ENCODE measurements at places on chromosomes 7 and 10.

- DNase-seq, result no peak
Observed at GRCh38 chr7:147984265-147984664, 606.3 kb upstream of the C7orf33 start.

DNA sequence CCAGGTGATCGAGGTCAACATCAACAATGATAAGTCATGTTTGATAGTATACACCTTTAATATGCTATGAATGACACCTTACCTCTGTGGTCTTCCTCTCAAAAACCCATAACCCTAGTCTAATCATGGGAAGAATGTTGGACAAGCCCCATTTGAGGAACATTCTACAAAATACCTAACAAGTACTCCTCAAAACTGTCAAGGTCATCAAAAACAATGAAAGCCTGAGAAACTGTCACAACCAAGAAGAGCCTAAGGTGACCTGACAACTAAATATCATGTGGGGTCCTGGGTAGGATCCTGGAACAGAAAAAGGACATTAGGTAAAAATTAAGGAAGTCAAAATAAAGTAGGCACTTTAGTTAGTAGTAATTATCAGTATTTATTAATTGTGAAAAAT, 5.9 kb upstream of the NUDCD3 start:
- DNase-seq, result no peak

DNA sequence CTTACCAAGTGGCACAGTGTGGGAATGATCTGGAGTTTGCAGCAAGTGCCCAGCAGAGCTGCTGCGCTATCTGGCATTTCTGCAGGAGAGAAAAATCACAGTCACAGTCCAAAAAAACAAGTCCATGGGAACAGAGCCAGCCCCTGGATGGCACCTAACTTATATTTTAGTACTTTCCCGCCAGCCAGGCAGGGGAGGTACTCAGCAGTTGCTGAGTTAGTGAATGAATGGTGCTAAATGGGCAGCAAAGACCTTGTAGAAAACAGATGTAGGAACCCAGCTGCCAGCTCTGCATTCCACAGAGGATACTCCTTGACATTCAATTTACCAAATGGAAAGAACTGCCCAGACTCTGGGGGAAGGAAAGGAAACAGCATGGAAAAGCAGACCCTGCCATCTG, 54.5 kb downstream of the GSDME start:
- no peak for DNase-seq

- no peak for DNase-seq
Observed at GRCh38 chr7:124783271-124783670, 17.7 kb upstream of the GPR37 start.

GRCh38 chr7:80054356-80054755, 80.3 kb upstream of the GNAI1 start:
- no peak for DNase-seq

DNA sequence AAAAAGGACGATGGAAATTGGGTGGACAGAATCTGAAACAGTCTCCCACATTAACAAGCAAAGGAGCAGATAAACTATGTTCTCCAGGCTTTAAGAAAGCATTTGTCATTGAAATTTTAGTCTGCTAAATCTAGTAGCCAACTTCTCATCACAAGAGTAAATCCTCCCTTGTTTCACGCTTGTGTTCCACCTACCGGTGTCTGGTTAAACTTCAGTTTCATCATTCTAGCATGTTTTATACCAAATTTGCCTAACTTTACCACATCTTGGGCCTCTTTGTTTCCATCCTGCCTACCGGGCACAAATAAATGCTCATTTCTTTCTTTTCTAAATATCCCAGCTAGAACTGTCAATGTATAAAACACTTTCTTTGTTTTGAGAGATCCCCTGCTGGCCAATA, 5.8 kb downstream of the LIPA start:
- DNase-seq, result no peak

- DNase-seq, result no peak
Observed at GRCh38 chr10:22674573-22674930, 39.8 kb downstream of the PIP4K2A start.

GRCh38 chr10:101725296-101726114, 30.5 kb upstream of the FBXW4 start:
- DNase-seq, result no peak

DNA sequence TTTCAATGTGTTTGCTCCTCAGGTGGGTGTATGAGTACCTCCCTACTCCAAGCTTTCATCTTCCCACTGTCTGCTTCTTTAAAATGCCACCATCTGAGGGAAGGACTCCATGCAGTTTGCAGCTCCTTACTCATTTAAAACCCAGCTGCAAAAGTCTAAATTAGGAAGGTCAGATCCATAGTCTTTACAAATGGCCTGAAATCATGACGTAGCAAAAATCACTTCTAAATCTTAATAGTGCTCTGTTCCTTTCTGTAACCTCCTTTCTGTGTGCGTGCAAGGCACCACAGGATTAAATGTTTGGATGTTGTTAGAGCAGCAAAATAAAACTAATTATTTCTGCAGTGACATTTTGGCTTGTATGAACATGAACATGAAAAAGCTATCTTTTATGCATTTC, 366.9 kb upstream of the IGFBP3 start:
- no peak for DNase-seq

DNA sequence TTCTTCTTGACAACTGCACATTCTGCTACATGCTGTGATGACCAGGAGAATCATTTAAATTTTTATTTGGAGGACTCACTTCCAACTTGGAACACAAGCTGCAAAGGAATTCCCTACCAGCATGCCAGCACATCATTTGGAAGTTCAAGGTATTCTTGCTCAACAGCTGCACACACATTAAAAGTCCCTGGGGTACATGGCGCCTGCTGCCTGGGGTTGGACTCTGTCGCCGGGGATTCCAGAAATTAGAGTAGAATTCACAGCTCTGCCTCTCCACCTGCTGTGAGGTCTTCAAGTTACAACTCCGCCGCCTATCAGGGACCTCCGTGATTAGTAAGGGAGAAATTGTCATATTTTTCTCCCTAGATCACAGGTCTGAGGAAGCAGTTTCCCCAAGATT, 1.1 kb downstream of the ZNF32 start:
- DNase-seq, result no peak

- DNase-seq, result no peak
Observed at GRCh38 chr7:24970676-24971075, 9.3 kb downstream of the OSBPL3 start.

DNA sequence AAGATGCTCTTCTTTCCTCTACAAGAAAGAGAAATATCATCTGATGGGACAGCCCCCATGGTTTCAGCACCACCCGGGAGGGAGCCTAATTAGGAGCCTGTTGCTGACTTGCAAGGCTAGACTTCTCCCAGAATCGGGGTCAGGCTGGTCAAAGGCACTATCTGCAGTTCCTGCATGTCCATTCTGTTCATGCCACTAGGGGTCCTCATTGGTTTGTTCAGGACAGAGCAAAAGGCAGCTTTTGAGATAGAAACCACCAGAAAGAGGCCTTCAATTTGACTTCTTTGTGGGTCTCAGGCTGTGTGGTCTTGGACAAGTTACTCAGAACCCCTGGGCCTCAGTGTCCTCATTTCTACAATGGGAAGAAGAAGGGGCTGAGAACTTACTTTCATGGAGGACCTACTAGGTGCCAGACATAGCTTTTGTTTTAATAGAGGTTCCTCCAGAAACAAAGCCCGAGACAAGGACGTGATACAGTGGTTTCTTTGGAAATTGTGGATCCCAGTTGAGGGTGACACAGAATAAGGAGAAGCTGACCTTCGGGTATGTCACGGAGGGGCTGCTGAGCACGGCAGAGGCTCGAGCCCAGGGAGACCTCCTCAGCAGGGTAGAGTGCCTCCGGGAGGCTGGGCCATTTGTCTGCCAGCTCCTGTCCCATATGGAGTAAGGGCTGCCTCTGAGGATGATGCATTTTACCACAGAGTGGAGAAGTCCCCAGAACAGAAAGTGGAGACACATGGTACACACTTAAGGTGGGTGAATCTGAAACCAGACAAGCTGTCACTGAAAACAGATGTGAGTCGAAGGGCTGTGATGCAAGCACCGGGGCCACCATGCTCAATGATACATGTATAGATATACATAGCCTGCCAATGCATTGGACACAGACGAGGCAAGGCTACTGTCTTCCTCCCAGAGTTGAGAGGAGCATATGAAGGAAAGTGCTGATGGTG, 33.1 kb upstream of the NEUROD6 start:
- no peak for DNase-seq

- DNase-seq, result no peak
Observed at GRCh38 chr10:120949609-120950031, 98.5 kb downstream of the WDR11 start.

GRCh38 chr10:5078547-5079180, 15.6 kb upstream of the AKR1C3 start:
- DNase-seq, result no peak

DNA sequence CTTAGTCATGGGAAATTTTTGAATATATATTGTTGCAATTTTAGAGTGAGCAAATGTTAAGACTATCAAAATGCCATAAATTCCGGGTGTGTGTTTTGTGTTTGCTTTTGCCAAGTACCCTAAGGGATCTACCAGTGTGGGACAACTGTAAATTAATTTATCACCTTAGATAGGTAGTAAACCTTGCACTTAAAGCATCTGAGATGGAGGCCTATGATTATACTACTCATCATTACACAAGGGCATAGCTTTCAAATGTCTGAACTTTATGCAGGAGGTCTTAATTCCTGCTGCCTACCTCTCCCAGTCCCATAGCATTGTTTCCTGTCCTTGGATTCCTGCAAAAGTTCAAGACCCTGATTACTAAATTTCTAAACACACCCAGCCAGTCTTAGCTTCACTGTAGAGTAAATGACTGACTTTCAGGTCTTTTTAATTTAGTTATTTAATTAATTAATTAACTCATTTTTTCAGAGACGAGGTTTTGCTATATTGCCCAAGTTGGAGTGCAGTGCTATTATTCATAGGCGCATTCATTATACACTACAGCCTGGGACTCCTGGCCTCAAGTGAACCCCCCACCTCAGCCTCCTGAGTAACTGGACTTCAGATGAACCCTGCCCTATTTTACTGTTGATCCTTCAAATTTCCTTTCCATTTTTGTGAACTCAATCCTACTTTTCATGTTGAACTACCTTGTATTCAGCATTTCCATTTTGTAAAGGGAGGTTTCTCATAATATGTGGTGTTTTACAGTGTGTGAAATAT, 47.0 kb downstream of the THSD7A start:
- DNase-seq, result no peak

- no peak for DNase-seq
Observed at GRCh38 chr7:24328050-24328449, 44.1 kb downstream of the NPY start.

- DNase-seq, result no peak
Observed at GRCh38 chr10:91610919-91611318, 22.0 kb downstream of the PPP1R3C start.

- DNase-seq, result no peak
Observed at GRCh38 chr10:5448333-5449001, 36.1 kb downstream of the NET1 start.

GRCh38 chr7:92656121-92656520, 65.9 kb upstream of the FAM133B start:
- DNase-seq, result no peak

DNA sequence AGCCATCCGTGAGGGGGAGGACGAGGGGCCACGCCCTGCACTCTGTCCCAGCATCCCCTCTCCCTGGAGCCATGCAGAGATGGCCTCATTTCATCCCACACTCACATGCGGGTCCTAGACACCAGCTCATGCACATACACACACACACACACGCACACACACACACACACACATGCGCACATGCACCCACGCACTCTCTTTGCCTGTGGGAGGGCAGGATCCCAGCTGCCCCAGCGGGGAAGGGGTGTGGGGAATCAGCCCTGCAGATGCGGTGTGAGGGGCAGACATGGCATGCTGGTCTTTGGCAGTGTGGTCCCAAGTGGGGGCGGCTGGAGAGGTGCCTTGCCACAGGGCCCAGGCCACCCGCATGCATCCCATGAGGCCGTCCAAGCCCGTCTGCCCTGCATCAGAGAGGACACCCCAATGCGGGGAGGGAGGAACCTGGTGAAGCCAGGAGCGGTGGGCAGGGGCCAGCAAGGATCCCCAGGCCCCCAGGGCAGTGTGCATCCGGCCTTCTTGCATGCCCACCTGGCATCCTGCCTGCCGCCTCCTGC, 68.1 kb downstream of the LHPP start:
- no peak for DNase-seq

- DNase-seq, result no peak
Observed at GRCh38 chr10:53006663-53007526, 234.3 kb upstream of the MBL2 start.

DNA sequence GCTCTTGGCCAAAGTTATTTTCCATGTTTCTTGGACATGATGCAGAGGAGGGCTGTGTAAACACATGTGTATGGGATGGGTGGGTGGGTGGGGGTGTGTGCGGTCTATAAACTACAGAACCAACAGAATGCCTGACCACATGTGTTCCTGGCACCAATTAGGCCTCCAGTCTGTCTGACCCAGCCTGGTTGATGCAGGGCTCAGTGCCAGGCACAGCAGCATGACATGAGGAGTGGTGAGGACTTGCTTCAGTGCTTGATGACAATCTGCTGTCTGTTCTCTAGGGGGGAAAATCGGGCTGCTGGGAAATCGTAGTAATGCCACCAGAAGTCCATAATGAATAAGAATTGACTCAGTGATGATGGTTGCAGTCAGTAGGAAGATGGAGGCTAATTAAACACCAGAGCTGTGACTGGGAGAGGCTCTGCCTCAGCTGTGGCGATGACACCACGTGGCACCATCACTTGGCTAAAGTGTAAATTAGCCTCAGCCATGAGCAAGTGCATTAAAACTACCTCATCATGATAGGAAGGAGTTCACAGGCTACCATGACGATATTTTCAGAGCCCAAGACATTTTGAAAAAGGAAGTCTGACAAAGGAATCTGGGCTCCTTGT, 260.1 kb upstream of the PODXL start:
- no peak for DNase-seq

DNA sequence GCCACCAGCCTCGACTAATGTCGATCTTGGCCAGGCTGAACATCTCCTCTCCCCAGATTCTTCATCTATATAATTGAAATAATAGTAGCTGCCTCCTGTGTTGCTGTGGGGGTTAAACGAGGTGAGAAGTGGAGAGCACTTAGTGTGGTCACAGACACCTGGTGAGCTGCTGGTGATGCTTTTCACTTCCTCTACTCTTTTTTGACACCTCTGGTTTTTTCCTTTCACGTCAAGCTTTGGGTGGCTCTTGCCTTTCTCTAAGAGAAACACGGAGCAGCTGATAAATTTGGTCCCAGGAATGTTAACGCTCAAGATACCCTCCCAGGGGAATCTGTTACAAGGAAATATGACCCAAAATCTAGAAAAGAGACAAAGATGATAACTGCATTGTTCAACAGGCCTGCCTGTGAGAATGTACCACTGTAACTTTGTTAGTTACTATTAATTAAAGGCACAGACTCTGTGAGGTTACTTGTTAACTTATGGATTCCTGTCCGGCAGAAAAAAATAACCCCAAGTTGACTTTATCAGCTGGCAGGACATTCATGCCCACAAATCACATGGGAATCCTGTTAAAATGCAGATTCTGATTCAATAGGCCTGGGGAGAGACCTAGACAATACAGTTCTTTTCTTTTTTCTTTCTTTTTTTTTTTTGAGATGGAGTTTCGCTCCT, 9.5 kb upstream of the NPFFR1 start:
- DNase-seq, result no peak

GRCh38 chr7:51309361-51310130, 7.1 kb downstream of the COBL start:
- DNase-seq, result no peak

- no peak for DNase-seq
Observed at GRCh38 chr10:76935941-76936613, 701.5 kb downstream of the KCNMA1 start.

GRCh38 chr7:74373536-74373935, 80.2 kb upstream of the GTF2IRD1 start:
- no peak for DNase-seq

Measured in bone marrow (tissue), 2 donors.